T47D (cell line): ENCODE measurements at places on chromosomes 1 and 21.

GRCh38 chr1:118981436-118981835, 6.7 kb downstream of the TBX15 start:
- no peak for DNase-seq

- no peak for DNase-seq
These were observed 10.8 kb downstream of the OLIG1 start for GRCh38 chr21:33080776-33081175.

GRCh38 chr21:46124083-46124925, 26.4 kb downstream of the COL6A2 start:
- no peak for DNase-seq

DNA sequence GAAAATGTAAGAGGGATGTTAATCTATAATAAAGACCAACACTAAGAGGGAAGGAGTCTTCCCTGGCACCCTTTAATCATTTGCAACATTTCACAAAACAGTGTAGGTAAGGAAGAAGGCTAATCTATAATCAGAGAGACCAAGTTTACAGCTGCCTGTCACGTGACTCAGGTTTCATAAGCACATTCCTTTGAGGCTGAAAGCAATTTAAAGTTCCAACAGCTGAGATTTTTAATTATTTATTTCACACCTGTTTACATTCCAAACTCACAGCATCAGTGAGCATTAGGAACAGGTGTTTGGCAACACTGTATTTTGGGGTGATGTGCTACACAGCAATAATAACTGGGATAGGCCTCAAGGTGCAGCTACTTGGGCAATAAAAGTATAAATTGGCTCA, 75.7 kb upstream of the PGBD5 start:
- DNase-seq = peak; percentile 23

DNA sequence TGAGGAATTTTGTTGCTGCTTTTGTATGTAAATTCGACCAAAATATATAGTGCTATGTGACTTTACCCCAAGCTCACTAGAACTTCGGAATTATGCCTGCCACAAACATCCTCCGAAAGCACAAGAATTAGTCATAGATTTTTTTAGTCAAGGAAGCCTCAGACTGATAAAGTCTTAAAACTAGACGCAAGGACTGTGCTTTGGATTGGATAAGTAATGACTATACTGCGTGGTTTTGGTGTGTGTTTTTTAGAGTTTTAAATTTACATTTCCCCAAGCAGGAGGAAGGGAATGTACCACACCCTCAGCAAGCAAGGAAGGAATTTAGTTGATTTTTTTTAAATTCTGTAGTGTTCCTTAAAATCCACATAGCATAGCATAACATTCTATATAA, 10.3 kb downstream of the WLS start:
- DNase-seq = no peak

- peak; percentile 17 for DNase-seq
These were observed 898 bp downstream of the MFSD2A start for GRCh38 chr1:39955547-39956539.
